ENCODE measurements at places on chromosomes 6 and 20. TPM values are rescaled to one million over a fixed set of nuclear protein-coding genes. Genes with fewer than 3 reads are reported as not detected.

GRCh38 chr6:112194511-112194910 is 59.9 kb downstream of the LAMA4 start:
- DNase-seq: no peak

DNA sequence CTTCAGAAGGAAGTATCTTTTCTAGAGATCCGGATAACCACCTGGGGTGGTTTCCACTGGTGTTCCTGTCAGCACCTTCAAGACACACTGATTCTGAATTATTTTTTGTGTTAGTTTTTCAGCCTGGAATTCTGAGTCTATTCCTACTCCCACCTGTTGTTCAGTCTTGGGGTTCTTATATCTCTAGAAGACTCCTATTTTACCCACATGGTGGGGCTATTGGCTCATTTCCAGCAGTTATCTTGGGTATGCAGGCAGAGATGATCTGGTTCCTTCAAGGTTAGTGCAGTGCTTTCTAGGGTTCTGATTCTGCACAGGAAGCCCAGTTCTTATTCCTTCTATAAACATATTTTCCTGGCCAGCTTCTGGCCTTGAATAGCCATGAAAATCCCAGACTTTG is 175.6 kb upstream of the PDE7B start:
- DNase-seq: peak; percentile 80

DNA sequence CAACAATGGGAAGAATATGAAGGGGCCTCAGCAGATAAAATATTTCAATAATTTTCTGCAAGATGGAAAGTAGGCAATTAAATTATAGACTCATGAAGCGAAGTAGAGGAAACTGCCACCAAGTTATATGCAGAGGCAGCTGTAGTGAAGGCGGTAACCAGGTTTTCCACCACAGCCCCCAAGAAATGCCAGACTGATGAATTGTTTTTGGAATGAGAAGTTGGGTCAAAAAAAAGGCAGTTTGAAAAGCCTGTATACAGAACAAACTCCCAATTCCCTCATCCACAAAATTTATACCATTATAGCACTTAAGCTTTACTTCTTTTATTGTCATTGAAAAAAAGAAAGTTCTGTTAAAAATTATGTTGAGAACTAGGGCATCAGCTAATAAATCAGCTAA is 45.3 kb downstream of the ELOVL4 start:
- DNase-seq: no peak

- DNase-seq: no peak
These were observed 58.8 kb downstream of the MKKS start for GRCh38 chr20:10375191-10375590.

- peak; percentile 77 for DNase-seq
These were observed 279.7 kb downstream of the UST start for GRCh38 chr6:149026530-149026942.

GRCh38 chr20:9506280-9506821 is 8.0 kb upstream of the LAMP5 start:
- DNase-seq: no peak

CYP39A1 gene
- 7.5 TPM for total RNA-seq

BPIFA1 gene
- not detected for total RNA-seq

MRS2 gene
- total RNA-seq: 34.1 TPM

OPN5 gene
- not detected for total RNA-seq
